Anterior cingulate cortex (tissue), 58 donors: ENCODE measurements at places on chromosomes 2 and 18.

DNA sequence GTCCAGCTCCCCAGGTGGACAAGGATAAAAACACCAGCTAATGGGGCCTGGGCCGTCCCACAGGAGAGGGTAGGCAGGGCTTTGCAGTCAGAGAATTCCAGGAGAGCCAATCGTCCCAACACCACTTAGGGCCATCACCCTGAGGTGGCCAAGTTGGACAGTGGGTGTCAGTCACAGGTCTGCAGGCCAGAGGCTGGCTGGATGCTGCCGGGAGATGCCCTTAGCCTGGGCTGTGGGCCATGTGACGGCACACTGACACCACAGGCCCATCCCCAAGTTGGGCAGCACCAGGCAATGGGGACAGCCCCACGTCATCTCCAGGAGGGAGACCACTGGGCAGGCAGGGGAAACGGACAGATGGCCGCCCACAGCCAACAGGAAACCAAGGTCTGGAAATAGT lies 53.9 kb downstream of the KIF1A start:
- no peak for DNase-seq

- no peak for DNase-seq
These were observed 26.2 kb downstream of the PDIA6 start for GRCh38 chr2:10786240-10786982.

GRCh38 chr2:109266496-109266895 lies 137.5 kb downstream of the SH3RF3 start:
- DNase-seq: no peak

DNA sequence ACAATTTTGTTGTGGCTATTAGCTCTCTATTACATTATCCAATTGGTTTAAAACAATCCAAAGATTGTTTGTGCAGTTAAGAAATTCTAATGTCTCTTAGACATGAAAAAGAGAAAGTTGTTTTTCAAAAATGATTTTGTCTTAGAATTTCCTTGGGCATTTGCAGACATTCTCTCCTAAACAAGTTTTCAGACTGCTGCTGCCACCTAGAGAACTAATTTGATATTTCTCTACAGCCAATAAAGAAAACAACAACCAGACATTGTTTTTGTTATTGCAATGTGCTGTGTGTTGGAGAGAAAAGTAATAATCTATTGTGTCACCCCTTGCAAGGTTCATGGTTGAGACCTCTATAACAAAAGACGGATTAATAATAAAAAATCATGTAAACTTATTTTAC lies 119.0 kb upstream of the SYT4 start:
- DNase-seq: no peak

GRCh38 chr18:36187193-36187825 lies at the start of gene MOCOS:
Gene MOCOS, plus strand, starts transcription at chr18:36187497. Its CDS starts 43 bp downstream, at chr18:36187540.
- DNase-seq: peak; percentile 17

- no peak for DNase-seq
These were observed 275.4 kb downstream of the STK39 start for GRCh38 chr2:167972020-167972419.

DNA sequence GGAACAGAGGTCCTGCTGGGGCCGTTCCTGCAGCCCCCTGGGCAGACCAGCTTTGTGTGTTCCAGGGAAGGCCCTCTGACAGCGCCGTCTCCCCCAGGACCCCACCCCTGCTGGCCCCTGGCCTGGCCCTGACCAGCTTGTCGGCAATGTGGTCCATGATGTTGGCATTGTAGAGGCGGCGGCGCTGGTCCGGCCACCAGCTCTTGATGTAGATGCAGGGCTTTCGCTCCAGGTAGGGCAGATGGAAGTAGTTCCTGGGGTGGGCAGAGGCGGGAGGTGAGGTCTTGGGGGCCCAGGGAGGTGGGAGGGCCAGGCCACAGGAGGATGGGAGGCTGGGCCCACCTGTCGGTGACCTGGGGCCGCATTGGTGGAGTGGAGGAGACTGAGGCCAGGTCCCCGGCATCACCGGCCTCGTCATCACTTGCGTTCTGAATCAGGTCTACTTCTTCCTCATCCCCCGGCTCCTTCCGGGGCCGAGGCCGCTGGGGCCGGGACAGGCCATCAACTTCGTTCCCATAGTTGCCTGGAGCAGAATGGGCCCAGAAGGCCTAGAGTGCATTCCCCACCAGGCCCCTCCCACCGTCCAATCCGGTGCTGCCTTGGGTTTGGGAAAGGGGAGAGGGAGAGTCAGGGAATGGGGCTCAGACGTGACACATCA lies 1.3 kb upstream of the OTOF start:
- no peak for DNase-seq

GRCh38 chr2:7510353-7510752 lies 593.1 kb downstream of the RNF144A start:
- DNase-seq: no peak

- no peak for DNase-seq
These were observed 148.7 kb upstream of the SLC1A4 start for GRCh38 chr2:64840426-64840881.

- no peak for DNase-seq
These were observed 311.9 kb downstream of the NRXN1 start for GRCh38 chr2:50719837-50720696.

DNA sequence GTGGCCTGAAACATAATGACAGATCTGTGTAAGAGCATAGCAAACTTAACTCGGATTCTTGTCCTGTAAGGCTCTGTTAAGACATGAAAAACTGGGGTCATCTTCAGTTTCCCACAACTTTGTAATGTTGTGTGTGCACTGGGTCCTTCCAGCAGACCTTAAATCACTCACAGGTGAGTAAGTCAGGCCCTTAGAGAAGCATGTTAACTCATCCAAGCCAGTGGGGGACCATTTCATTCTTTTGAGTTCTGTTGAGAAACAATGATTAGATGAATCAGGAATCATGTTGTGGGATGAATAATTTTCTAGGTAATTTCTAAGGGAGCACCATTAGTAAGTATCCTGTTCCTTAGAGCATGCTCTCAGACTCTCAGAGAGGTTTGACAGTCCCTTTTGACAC lies 167.1 kb downstream of the ESCO1 start:
- no peak for DNase-seq

- DNase-seq: no peak
These were observed 121.4 kb downstream of the ASXL3 start for GRCh38 chr18:33699372-33699771.

DNA sequence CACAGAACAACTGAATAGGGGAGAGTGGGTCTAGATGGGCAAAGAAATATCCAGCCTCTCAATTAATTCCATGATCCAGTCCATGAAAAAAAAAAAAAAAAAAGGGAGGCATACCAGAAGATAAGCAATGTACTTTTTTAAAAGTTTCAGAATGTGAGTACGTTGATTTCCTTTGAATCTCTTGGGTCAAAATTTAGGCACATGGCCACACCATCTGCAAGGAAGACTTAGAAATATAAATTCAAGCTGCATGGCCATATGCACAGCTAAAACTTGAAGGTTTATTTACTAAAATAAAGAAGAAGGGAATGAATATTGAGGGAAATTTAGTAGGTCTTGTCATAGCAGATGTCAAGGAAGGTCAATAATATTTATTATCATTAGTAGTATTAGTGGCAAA lies 286.5 kb upstream of the CDH7 start:
- no peak for DNase-seq

DNA sequence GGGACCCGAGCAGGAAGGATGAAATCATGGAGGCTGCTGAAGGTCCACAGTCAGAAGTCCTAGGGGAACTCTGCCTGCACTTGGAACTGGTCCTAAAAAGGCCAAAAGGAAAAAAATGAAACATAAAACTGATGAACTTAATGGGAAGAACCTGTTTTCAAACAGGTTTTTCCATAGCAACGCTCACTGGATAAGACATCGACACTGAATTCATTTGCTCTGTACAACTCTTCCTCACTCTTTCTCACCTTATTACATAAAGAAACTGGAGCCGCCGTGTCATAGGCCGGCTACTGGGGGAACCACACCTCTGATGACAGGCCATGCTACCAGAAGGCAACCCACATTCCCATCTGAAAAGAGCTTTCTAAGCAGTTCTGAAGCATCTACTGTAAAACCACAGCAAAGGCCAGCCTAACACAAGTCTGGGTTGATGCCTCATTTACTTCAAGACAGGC lies 83.6 kb downstream of the FARSB start:
- DNase-seq: no peak

- DNase-seq: no peak
These were observed 3.3 kb downstream of the SKOR2 start for GRCh38 chr18:47248115-47248603.

- no peak for DNase-seq
These were observed 284.8 kb upstream of the HS6ST1 start for GRCh38 chr2:128603411-128603924.

- DNase-seq: peak; percentile 45
These were observed 2.2 kb upstream of the KCNH7 start for GRCh38 chr2:162840598-162841246.

DNA sequence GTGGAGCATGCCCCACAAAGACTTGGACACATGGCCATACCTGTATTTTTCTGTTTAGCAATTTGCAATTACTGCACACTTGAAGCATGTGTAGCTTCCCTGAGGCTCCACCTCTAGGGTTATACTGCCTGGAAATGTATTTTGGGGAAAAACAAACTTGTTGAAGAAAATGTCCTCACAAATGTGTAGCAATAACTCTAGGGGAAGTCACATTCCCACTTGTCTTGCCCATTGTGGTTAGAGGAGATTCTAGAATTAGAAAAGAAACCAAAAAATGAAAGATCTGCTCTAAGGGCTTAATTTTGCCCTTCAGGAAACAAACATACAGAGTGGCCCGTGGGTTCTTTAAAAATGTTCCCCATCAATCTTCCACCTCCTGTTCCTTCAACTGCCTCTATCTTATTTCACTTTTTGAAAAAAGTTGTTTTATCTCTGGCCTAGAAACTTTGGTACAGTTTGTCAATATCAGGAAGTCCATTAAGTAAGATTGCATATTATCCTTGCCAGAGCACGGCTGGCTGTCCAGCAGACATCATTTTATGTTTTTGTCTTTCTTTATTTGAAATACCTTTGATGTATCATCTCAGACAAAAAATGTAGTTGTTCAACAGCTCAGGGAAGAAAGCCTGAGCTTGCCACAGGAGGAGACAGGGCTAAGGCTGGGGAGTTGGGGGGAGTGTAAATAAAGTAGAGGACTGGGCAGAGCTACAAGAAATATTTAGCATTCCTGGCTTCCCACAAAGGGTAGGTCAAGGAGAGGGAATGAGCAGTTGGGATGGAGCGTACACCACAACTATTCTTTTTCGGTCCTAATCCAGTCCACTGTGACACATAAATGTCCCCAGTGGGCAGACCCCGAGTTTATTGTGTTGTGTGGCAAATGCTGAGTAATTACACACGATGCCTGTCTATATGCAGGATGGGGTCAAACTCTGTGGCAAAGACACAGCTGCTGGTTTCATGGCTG lies 96.8 kb upstream of the CDC42EP3 start:
- DNase-seq: no peak

DNA sequence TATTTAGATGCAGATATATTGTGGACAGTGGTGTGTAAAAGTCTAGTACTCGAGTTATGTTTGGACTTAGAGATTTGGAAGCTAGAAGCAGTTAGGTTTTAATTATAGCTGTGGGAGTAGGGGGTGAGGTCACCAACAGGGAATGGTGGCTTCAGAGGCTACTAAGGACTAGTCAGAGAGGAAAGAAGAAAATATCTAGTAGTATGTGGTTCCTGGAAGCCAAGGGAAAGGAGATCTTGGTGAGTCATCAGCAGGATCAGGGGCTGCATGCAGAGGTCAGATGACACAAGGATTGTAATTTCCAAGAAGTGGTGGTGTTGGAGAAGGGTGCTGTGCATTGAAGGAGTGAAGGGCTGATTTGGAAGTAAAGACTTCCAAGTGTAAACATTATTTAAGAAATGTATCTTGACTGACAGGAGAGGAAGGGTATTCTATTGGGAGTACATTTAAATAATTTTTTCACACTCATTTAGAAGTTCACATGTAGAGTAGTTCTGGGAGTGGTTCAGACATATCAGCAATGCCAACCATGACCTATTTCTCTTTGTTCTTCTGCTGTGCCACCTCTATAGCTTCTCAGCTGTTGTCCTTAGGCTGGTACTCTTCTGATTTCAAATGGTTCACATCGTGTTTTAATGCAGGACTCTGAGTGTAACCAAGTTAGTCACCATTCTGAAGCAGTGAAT lies 59.1 kb downstream of the ACSL3 start:
- no peak for DNase-seq

DNA sequence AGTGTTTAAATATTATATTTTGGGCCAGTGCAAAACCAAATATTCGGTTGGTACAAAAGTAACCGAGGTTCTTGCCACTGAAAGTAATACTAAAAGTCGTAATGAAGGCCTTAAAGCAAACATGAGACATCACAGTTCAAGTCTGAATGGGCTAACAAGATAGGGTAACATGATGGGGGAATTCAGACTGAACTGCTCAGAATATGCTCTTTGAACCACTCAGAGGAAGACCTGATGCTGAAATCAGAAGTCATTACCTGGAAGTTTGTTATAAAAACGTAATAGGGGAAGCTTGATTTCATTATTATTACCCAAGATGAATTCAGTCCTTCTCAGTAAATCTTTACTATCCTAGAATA lies 26.6 kb downstream of the CDKL4 start:
- DNase-seq: no peak

GRCh38 chr2:47225061-47225783 lies 70.1 kb upstream of the STPG4 start:
- DNase-seq: no peak

GRCh38 chr18:47981320-47981719 lies 50.9 kb upstream of the SMAD2 start:
- DNase-seq: no peak

DNA sequence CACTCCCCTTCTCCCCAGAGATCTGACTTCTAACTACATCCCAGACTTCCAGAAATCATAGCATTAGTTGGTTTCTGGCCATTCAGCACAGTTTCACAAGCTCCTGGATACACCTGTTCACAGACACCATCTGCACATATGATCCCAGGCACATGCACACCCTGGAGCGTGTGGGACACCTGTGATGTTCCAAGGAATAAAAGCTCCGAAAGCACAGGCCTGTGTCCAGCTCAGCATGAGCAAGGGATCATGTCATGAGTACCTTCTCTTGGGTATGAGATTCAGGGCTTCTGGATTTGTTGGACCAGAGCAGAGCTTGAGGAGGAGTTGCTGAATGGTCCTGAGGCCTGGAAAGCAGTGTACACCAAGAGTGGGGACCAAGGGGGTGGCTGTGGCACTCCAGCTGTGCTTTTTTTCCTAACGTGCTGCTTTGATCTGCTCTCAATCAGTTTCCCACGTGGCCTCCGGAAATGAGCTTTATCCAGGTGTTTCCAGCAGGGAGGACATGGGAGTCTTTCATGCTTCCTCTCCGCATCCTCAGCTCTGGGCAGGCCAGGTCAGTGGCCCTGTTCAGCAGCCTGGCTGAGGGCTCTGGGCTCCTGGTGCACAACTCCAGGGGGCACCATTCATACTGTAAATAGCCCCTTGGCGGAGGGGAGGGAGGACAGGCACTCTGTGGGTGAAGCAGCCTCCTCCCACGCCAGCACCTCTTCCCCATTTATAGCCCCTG lies 1.8 kb downstream of the DYSF start:
- no peak for DNase-seq
